Sciatic nerve (tissue), 2 donors: ENCODE measurements at places on chromosomes 16 and 17. TPM values are rescaled to one million over a fixed set of nuclear protein-coding genes. Genes with fewer than 3 reads are reported as not detected.

The ALOX12 gene
- total RNA-seq, result not detected

The CLEC19A gene
- 0.13 TPM for total RNA-seq

The CARHSP1 gene
- total RNA-seq, result 118 TPM

DNA sequence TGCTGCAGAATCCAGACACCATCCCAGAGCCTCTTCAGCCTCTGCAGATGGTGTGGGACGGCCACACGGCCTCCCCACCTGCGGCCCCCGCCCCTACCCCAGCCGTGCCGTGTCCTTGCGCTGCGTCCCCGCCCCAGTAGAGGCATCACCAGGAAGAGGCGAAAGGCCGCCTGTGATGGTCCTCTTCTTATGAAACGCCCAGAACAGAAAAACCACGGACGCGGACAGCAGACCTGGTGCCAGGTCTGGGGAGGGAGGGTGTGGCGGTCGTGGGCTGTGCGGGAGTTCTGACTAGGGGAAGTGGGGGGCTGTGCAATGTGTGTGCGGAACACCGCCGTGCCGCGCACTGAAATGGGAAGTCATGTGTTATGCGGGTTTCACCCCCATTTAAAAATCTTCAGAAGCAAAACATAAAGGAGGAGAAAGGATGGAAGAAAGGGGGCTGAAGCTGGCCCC, 25.5 kb downstream of the ACSF3 start:
- DNase-seq, result no peak

The SPNS3 gene
- 2.0 TPM for total RNA-seq

GRCh38 chr17:9064311-9064834, 43.1 kb downstream of the NTN1 start:
- no peak for DNase-seq
